ENCODE measurements at places on chromosomes 1 and 21.
A peak's percentile ranks its signal among the peaks of the same experiment; 100 is the strongest.

- no peaks in the 10 kb centered on the region for H3K36me3 ChIP-seq
- H3K4me3 ChIP-seq: no peak overlapping the region
- no peaks in the 10 kb centered on the region for H3K27me3 ChIP-seq
Observed at GRCh38 chr1:223057569-223058093, 85.4 kb downstream of the TLR5 start.

GRCh38 chr1:43317817-43318471, 17.2 kb downstream of the TIE1 start:
- no peaks in the 10 kb centered on the region for H3K36me3 ChIP-seq
- no peaks in the 10 kb centered on the region for H3K27me3 ChIP-seq

- H3K27ac ChIP-seq: no peak overlapping the region
- DNase-seq: no peak
- no peaks in the 10 kb centered on the region for H3K27me3 ChIP-seq
- H3K36me3 ChIP-seq: no peaks in the 10 kb centered on the region
Observed at GRCh38 chr1:217150366-217150765, 427.1 kb upstream of the ESRRG start.

- H3K4me1 ChIP-seq: no peaks in the 10 kb centered on the region
- H3K27me3 ChIP-seq: no peaks in the 10 kb centered on the region
- DNase-seq: no peak
- no peaks in the 10 kb centered on the region for H3K36me3 ChIP-seq
- no peak overlapping the region for H3K4me3 ChIP-seq
- H3K27ac ChIP-seq: no peak overlapping the region
Observed at GRCh38 chr1:237386362-237387143, 344.6 kb downstream of the RYR2 start.

- H3K4me1 ChIP-seq: peaks cover 6% of the 10 kb centered on the region
- DNase-seq: no peak
Observed at GRCh38 chr1:61162520-61163258, 80.3 kb downstream of the NFIA start.

- no peak overlapping the region for H3K4me3 ChIP-seq
- H3K27me3 ChIP-seq: no peaks in the 10 kb centered on the region
- H3K36me3 ChIP-seq: peaks cover 52% of the 10 kb centered on the region
- H3K27ac ChIP-seq: no peak overlapping the region
Observed at GRCh38 chr21:44887807-44888580, 14.5 kb upstream of the PTTG1IP start.

DNA sequence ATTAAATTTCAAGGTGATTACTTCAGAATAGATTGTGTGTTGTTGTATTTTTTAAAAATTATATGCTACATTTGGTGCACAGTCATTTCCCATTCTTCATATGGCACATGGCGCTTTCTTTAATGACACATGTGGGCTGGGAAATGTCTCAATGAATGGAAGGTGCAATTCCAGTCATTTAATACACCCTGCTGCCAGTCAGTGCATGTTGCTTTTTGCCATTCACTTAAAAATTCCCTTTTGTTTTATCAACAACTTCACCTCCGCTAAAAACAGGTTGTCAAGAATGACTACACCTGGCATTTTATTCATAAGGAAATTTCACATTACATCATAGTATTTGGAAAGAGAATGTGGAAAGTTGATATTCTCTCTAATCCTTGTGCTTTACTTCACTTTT, 716.4 kb upstream of the ADAMTS5 start:
- no peaks in the 10 kb centered on the region for H3K36me3 ChIP-seq
- no peak overlapping the region for H3K4me3 ChIP-seq
- H3K27me3 ChIP-seq: no peaks in the 10 kb centered on the region
- no peak overlapping the region for H3K27ac ChIP-seq
- no peaks in the 10 kb centered on the region for H3K4me1 ChIP-seq
- DNase-seq: no peak

DNA sequence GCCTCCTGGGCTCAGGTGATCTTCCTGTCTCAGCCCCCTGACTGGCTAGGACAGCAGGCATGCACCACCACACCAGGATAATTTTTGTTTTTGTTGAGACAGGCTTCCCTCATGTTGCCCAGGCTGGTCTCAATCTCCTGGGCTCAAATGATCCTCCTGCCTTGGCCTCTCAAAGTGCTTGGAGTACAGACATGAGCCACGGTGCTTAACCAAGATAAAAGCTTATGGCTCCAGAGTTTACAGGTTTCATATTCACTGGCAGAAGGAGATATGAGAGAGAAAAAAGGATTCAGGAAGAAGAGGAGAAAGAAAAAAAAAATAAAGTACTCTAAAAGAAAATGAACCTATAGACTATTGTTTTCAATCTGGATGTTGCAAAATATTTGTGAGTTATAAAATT, 748.8 kb upstream of the NCAM2 start:
- no peak overlapping the region for H3K4me3 ChIP-seq
- no peaks in the 10 kb centered on the region for H3K27me3 ChIP-seq
- no peak overlapping the region for H3K27ac ChIP-seq
- no peaks in the 10 kb centered on the region for H3K4me1 ChIP-seq
- no peaks in the 10 kb centered on the region for H3K36me3 ChIP-seq

DNA sequence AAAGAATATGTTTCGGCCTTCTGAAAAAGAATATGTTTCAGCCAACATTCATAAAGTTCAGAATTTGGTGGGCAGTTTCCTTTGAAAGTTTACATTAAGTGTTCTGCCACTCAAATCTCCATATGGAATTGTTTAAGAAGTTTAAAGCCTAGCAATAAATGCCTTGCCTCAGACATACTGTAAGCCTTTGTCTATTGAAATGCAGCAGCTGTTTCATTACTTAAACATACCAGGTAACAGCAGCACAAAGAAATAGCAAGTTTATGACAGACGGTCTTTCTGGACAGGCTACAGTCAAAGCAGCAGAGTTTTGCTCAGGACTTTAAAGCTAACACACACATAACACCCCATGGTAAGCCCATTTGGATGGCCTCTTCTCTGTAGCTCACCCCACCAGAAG, 38.5 kb upstream of the C1orf105 start:
- no peaks in the 10 kb centered on the region for H3K36me3 ChIP-seq
- H3K4me1 ChIP-seq: peaks cover 19% of the 10 kb centered on the region
- H3K27ac ChIP-seq: no peak overlapping the region
- DNase-seq: no peak
- H3K27me3 ChIP-seq: no peaks in the 10 kb centered on the region

- no peaks in the 10 kb centered on the region for H3K27me3 ChIP-seq
- DNase-seq: peak; percentile 78
- H3K36me3 ChIP-seq: no peaks in the 10 kb centered on the region
- no peaks in the 10 kb centered on the region for H3K4me1 ChIP-seq
- H3K4me3 ChIP-seq: no peak overlapping the region
Observed at GRCh38 chr1:235553112-235553551, 48.9 kb upstream of the B3GALNT2 start.

- no peak overlapping the region for H3K27ac ChIP-seq
- no peak for DNase-seq
- H3K36me3 ChIP-seq: no peaks in the 10 kb centered on the region
Observed at GRCh38 chr1:163115887-163116286, 46.7 kb downstream of the RGS4 start.

DNA sequence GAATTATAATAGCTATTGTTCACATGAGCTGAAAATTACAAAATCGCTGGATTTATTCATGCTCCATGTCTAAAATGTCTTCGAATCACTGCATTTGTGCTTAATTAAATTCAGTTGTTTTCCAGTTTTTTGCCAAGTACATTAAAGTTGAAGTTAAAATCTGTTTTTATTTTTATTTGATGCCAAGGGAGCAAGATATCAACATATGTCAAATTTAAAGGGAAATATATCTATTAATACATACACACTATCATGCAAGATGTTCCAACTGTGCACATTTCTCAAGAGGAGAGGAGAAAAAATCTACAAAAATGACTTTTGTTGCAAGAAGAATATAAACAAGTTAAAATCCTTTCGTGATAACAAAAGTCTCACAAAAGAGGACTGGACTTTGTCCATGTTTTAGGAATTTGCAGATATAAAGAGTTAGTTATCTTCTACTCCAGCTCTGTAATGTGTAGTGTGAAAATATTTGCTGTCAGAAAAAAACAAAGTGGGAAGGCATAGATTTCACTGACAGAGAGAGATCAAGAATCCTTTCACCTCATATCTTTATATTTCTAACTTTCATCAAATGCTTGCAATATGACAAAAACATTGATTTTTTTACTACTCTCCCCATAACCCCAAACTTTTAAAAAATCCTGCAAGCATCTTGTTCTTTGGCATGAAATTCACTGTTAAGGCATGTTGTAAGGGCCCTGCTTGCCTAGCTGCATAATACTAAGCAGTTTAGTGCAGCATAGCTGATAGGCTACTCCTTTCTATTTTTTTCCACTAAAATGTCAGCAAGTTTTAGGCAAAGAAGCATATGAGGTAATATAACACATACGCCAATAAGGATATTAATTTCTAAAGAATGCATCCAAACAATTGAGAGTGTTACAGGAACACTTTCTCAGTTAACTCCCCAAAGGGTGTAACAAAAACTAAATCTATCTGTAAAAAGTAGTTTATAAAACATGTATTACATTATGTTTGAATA, 340.2 kb upstream of the ADAMTS5 start:
- H3K4me1 ChIP-seq: no peaks in the 10 kb centered on the region
- no peaks in the 10 kb centered on the region for H3K27me3 ChIP-seq
- DNase-seq: no peak
- H3K4me3 ChIP-seq: no peak overlapping the region
- no peak overlapping the region for H3K27ac ChIP-seq

- no peaks in the 10 kb centered on the region for H3K36me3 ChIP-seq
- peak within 1 kb of the TSS; percentile 83 for H3K4me3 ChIP-seq
- H3K4me1 ChIP-seq: peaks cover 44% of the 10 kb centered on the region
- H3K27ac ChIP-seq: peak within 1 kb of the TSS; percentile 96
- DNase-seq: peak; percentile 92
Observed at GRCh38 chr1:211326528-211327345, at the start of gene TRAF5. TRAF5 (plus strand) TSS chr1:211326833; CDS start chr1:211353240, 26,407 bp downstream.

GRCh38 chr21:34021726-34022125, 51.7 kb upstream of the MRPS6 start:
- H3K27ac ChIP-seq: no peak overlapping the region
- no peak overlapping the region for H3K4me3 ChIP-seq
- peaks cover 32% of the 10 kb centered on the region for H3K4me1 ChIP-seq
- DNase-seq: no peak
- H3K27me3 ChIP-seq: no peaks in the 10 kb centered on the region
- H3K36me3 ChIP-seq: no peaks in the 10 kb centered on the region

- no peaks in the 10 kb centered on the region for H3K36me3 ChIP-seq
- no peaks in the 10 kb centered on the region for H3K4me1 ChIP-seq
- peak; percentile 56 for DNase-seq
- H3K27ac ChIP-seq: no peak overlapping the region
- no peaks in the 10 kb centered on the region for H3K27me3 ChIP-seq
Observed at GRCh38 chr1:117579221-117579906, 26.5 kb upstream of the TENT5C start.

DNA sequence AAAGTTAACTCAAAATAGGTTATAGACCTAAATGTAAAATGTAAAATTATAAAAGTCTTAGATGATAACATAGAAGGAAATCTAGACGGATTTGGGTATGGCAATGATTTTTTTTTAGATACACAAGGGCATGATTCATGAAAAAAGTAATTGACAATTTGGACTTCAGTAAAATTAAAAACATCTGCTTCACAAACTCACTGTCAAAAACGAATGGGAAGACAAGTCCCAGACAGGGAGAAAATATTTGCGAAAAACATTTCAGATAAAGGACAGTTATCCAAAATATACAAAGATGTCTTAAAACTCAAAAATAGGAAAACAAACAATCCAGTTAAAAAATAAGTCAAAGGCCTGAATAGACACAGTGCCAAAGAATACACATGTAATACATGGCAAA, 9.7 kb upstream of the PTGS2 start:
- H3K4me3 ChIP-seq: no peak overlapping the region
- no peak for DNase-seq
- no peak overlapping the region for H3K27ac ChIP-seq
- no peaks in the 10 kb centered on the region for H3K4me1 ChIP-seq
- H3K36me3 ChIP-seq: no peaks in the 10 kb centered on the region

- no peaks in the 10 kb centered on the region for H3K36me3 ChIP-seq
- DNase-seq: no peak
- no peak overlapping the region for H3K4me3 ChIP-seq
- H3K27me3 ChIP-seq: peaks cover 38% of the 10 kb centered on the region
- peaks cover 10% of the 10 kb centered on the region for H3K4me1 ChIP-seq
- no peak overlapping the region for H3K27ac ChIP-seq
Observed at GRCh38 chr1:204356997-204357396, 2.7 kb downstream of the PLEKHA6 start.

DNA sequence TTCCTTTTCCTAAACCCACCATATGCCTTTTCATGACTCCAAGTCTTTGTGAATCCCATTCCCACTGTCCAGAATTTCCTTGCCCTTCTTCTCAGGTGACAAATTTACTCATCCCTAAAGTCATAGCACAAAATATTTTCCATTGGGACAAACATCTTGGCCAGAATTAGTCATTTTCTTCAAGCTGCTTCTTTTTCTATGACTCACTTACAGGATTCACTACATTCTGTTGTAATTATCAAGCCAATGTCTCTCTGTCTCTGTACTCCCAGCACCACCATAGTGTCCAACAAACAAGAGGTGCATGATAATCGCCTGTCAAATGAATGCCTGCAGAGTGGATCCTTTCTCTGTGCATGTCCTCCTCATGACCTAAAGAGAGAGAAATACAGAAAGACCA, 37.8 kb downstream of the SGIP1 start:
- no peaks in the 10 kb centered on the region for H3K36me3 ChIP-seq
- H3K4me1 ChIP-seq: no peaks in the 10 kb centered on the region
- H3K4me3 ChIP-seq: no peak overlapping the region
- no peak overlapping the region for H3K27ac ChIP-seq
- DNase-seq: no peak
- no peaks in the 10 kb centered on the region for H3K27me3 ChIP-seq
